Fibroblast of skin of right quadriceps (primary cell): ENCODE measurements at places on chromosomes 2 and 18.
A peak's percentile ranks its signal among the peaks of the same experiment; 100 is the strongest.

- no peak for DNase-seq
Observed at GRCh38 chr2:54954158-54954557, 96.1 kb downstream of the RTN4 start.

DNA sequence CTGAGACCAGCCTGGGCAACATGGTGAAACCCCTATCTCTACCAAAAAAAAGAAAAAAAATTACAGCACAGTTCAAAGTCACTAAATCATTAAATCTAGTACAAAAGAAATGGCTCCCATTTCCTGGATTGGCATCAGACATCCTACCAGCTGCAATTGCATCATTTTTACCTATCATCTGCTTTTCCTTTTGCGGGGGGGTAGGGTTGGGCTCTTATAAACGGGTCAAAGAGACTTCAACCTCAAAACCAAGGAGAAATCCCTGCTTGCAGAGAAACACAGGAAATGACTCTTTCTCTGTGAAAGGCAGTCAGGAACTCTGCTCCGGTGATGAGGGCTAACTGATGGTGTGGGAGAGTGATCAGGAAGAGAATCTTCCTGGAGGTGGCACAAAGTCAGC lies 45.3 kb upstream of the RFX8 start:
- DNase-seq = peak; percentile 55

GRCh38 chr2:179812501-179812900 lies 48.9 kb downstream of the ZNF385B start:
- DNase-seq = no peak

DNA sequence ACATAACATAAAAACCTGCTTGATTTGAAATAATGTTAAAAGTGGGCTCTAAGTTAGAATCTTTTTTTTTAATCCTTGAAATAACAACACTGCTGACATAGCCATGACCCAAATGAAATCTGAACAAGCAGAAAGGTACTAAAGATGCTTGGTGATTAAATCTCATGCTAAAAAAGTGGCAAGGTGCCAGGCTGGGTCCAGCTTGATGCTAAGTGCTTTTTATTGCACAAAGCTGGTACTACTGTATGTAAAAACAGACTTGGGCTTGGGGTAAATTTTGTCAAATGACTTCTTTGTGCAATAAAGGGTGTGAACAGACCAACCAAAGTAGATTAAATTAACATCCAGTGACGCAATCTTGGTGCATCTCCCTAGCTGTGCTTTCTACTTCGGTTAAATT lies 13.4 kb downstream of the BCL11A start:
- DNase-seq = no peak
